Progenitor cell of endocrine pancreas (in vitro differentiated cells): ENCODE measurements at places on chromosomes 4 and X. TPM values are rescaled to one million over a fixed set of nuclear protein-coding genes. Genes with fewer than 3 reads are reported as not detected.

- peaks cover 3% of the 10 kb centered on the region for H3K4me1 ChIP-seq
- H3K36me3 ChIP-seq = peaks cover 4% of the 10 kb centered on the region
- H3K4me3 ChIP-seq = no peak overlapping the region
Observed at GRCh38 chr4:185183622-185184281, 20.0 kb downstream of the CFAP97 start.

- no peak overlapping the region for H3K4me3 ChIP-seq
- H3K4me1 ChIP-seq = peaks cover 3% of the 10 kb centered on the region
- no peaks in the 10 kb centered on the region for H3K36me3 ChIP-seq
- DNase-seq = no peak
- no peak overlapping the region for H3K27ac ChIP-seq
Observed at GRCh38 chrX:42149281-42149680, 225.9 kb upstream of the CASK start.

CD40LG gene
- not detected in 2 replicates for total RNA-seq

- DNase-seq = no peak
- H3K4me1 ChIP-seq = no peaks in the 10 kb centered on the region
- H3K4me3 ChIP-seq = no peak overlapping the region
- H3K36me3 ChIP-seq = no peaks in the 10 kb centered on the region
- peaks cover 27% of the 10 kb centered on the region for H3K27me3 ChIP-seq
Observed at GRCh38 chr4:7697343-7697742, 242.3 kb downstream of the AFAP1 start.

GRCh38 chr4:118357601-118358000, 4.8 kb upstream of the PRSS12 start:
- no peak for DNase-seq
- H3K4me3 ChIP-seq = no peak overlapping the region
- H3K4me1 ChIP-seq = no peaks in the 10 kb centered on the region
- H3K36me3 ChIP-seq = no peaks in the 10 kb centered on the region
- no peak overlapping the region for H3K27ac ChIP-seq

DNA sequence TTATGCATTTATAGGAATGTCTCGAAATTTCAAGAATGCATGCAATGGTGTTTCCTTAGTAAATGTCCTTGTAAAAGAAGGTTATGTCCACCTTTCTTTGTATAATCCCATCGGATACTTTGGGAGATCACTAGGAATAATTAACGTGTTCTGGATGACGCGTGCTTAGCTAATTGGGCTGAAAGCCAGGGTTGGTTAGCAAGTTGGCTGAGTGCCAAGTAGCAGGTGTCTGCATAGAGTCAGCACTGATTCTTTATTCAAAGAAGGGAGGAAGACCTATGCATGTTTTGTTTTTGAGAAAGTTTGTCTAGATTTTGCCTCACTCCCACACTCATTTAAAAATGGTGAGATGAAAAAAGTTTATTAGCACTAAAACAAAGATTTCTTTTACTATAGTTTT, 144.6 kb downstream of the SOX3 start:
- H3K27me3 ChIP-seq = peaks cover 18% of the 10 kb centered on the region
